ENCODE measurements at places on chromosomes 7 and 10.

GRCh38 chr7:82258181-82258580 is 185.4 kb downstream of the CACNA2D1 start:
- DNase-seq = no peak

GRCh38 chr10:103680869-103681236 is 174.5 kb downstream of the SH3PXD2A start:
- no peak for DNase-seq

- no peak for DNase-seq
These were observed 683 bp downstream of the INSIG1 start for GRCh38 chr7:155298288-155298833.

GRCh38 chr7:37234928-37235327 is 213.7 kb downstream of the ELMO1 start:
- DNase-seq = peak; percentile 25

DNA sequence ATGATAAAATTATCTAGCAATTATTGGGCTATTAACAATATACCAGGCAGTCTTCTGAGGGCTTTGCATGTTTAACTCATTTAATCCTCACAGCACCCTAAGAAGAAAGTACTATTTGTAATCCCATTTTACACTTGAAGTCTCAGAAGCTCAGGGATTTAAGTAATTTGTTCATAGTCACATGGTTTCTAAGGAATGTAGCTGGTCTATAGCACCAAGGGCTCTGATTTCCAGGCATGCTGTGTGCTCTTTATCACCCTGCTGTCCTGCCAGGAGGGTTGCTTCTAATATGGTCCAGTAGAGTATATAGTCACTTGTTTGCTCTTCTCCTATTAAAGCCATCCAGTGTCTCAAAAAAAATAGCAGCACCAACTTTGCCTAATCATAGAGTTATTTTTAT is 417.2 kb downstream of the PLXDC2 start:
- DNase-seq = no peak

DNA sequence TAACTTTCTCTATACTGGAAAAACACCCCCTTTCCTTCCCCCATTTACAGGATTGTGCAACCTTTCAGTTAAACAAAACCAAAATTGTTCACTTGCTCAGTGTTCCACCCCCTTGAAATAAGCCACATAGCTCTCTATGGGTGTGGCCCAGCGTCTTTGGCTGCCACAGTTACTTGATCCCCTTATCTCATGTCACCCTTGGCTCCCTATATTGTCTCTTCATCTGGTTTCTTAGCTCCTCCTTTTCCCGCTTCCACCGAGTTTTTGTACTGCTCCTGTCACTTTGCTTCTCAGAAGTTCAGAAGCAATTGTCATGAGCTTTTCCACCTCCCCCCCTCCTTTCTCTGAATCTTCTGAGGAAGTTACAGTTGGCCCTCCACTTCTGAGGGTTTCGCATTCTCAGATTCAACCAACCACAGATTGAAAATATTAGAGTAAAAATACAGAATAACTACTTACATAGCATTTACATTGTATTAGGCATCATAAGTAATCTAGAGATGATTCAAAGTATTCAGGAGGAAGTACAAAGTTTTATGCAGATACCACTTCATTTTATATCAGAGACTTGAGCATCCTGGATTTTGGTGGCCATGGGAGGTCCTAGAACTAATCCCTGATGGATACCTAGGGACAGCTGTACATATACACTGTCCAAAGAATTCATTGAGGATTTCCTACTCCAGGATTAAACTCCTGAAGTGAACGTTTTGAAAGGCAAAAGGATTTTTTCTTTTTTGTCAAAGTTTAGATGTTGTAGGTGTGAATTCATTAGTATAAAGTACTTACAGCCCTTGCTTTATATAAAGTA is 60.4 kb downstream of the ADD3 start:
- DNase-seq = peak; percentile 13

- DNase-seq = no peak
These were observed 28.3 kb downstream of the PAX2 start for GRCh38 chr10:100773646-100774045.

GRCh38 chr7:73395538-73396503 is 37.8 kb upstream of the FZD9 start:
- no peak for DNase-seq

DNA sequence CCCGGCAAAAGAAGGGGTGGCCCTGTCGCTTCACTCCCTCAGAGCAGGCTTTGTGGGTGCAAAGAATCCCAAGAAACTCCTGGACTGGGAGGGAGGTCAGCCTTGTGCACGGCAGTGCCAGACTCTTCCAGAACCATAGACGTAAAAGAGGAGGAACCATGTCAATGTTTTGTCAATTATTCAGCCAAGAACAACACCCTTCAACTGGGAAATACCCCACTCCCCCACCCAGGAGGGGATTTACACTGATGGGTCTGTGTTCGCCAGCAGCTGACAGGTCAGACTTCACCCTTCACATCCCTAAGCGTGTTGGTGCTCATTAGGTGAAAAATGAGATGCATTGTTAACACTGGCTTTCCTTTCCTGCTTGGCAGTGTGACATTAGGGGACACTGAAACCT is 116.8 kb upstream of the BMPER start:
- no peak for DNase-seq

- no peak for DNase-seq
These were observed 103.7 kb downstream of the EBF3 start for GRCh38 chr10:129860396-129860795.

DNA sequence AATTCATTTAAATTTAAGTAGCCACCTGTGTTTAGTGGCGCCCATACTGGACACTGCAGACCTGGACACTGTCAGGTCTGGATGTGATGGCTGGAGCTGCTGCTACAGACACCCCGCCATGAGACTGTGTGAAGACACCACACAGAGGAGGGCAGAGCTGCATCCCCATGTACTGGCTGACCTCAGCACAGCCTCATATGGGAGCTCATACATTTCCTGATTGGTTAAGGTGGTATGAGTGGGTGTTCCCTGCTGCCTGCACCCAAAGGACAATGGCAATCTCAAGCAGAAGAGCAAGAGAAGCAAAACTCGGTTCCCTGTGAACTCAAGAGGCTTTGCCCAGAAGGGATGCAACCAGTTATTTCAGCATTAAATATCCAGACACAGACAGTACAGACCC is 60.0 kb downstream of the DLG5 start:
- DNase-seq = no peak

GRCh38 chr7:158029509-158029908 is 558.1 kb downstream of the PTPRN2 start:
- DNase-seq = no peak

- no peak for DNase-seq
These were observed at the start of gene MGAM2 for GRCh38 chr7:142111499-142111898. Gene MGAM2 (plus strand): TSS chr7:142111718. CDS start chr7:142116874, 5,156 bp downstream.

GRCh38 chr7:137656227-137656849 is 190.4 kb downstream of the DGKI start:
- peak; percentile 78 for DNase-seq

- DNase-seq = no peak
These were observed 20.1 kb downstream of the TMEM168 start for GRCh38 chr7:112770051-112770450.

DNA sequence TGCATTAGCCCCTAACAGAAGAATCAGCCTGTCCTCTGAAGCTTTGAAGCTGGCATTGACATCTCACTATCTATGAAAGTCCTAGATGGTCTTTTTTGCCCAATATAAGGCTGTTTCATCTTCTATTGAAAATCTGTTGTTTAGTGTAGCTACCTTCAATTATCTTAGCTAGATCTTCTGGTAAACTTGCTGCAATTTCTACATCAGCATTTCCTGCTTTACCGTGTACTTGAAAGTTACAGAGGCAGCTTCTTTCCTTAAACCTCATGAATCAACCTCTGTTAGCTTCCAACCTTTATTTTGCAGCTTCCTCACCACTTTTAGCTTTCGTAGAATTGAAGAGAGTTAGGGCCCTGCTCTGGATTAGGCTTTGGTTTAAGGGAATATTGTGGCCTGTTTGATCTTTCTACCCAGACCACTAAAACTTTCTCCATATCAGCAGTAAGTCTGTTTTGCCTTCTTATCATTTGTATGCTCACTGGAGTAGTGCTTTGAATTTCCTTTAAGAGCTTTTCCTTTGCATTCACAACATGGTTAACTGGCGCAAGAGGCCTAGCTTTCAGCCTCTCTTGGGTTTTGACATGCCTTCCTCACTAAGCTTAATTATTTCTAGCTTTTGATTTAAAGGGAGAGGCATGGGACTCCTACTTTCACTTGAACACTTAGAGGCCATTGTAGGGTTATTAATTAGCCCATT is 32.5 kb downstream of the ARID5B start:
- no peak for DNase-seq

DNA sequence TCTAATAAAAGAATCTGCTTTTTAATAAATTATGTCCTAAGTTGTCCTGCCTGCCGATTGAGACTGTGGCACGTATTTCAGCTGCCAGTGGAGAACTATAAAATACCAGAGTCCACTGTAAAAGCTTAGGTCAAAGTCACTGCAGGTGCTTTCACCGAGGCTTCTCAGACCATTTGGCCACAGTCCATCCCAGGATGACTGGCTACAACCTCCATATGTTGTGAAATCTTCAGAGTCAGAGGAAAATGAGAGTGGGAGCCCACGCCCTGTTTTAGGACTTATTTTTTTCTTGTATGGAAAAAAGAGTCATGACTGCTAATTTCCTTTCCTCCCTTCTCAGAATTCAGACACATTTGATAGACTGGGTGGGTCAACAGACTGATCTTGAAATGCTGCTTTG is 182.9 kb downstream of the ANK3 start:
- no peak for DNase-seq

GRCh38 chr10:46312953-46313352 is 26.2 kb downstream of the ANTXRL start:
- no peak for DNase-seq

DNA sequence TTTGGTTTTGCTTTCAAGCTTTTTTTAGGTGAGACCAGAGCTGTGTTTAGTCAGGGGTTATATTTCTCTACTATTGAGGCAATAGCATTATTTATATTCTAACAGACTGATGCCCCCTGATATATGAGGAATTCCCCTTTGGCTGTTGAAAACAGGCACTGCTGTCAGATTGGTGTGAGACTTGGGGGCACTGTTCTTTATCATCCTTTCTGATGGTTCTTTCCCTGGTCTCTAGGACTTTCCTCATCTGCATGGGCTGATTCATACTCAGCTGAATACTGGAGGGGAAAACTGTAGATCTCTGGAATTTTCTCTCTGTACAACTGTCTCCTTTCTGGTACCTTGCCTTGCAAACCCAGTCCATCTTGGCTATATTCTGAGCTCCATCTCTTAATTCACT is 10.0 kb upstream of the ICA1 start:
- no peak for DNase-seq

- no peak for DNase-seq
These were observed 32.1 kb upstream of the PFKFB3 start for GRCh38 chr10:6170638-6171037.

GRCh38 chr10:133459454-133460207 is 5.9 kb downstream of the SCART1 start:
- no peak for DNase-seq

DNA sequence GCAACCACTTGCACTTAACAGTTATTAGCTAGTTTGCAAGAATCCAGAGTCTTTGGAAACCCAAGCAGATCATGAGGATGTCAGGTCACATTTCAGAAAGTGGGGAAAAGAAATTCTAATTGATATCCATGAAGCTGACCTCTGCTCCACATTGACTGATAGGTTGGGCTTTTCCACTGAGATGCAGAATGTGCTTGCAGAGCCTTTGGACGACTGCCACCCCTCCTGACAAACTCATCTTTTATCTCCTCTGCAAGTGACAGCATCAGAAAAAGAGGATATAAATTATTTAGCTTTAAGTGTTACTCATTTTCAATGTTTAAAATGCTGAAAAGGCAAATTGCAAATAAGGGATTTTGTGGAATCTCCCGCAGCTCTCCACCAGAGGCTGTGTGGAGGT is 75.3 kb downstream of the C10orf90 start:
- no peak for DNase-seq

DNA sequence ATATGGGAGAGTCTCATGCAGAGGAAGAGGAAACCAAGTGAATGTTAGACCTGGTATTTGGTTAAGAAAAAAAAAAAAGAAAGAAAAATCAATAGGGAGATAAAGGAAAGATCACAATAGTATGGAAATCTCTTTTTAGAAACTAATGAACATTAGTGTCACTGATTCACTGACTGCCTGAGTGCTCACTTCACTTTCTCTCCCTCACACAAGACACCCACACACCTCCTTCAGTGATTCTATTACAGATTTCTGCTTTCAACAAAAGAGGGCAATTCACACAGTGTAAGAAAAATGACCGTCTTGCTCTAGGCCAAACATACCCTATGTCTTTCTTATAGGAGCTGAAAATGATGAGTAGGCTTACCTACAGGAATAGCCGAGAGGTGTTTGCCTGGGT is 6.0 kb downstream of the GPR158 start:
- DNase-seq = no peak

- DNase-seq = no peak
These were observed 917.9 kb downstream of the GRID1 start for GRCh38 chr10:85448716-85449115.

All from HEK293T (cell line).